Activated CD4-positive, CD25-positive, alpha-beta regulatory T cell (primary cell): ENCODE measurements at places on chromosomes 6 and 20.

- DNase-seq = no peak
Measured at GRCh38 chr6:52664991-52665686, 5.8 kb upstream of the TMEM14A start.

GRCh38 chr6:7114744-7115458, 7.1 kb downstream of the RREB1 start:
- DNase-seq = no peak

- DNase-seq = no peak
Measured at GRCh38 chr6:153215242-153215641, 84.2 kb upstream of the RGS17 start.

- DNase-seq = no peak
Measured at GRCh38 chr6:64155063-64155462, 519.5 kb downstream of the PHF3 start.

GRCh38 chr6:13355999-13356785, 27.9 kb upstream of the TBC1D7 start:
- DNase-seq = no peak

GRCh38 chr6:13935190-13935880, 10.6 kb downstream of the RNF182 start:
- no peak for DNase-seq
